NCI-H226 (cell line): ENCODE measurements at places on chromosomes 13 and 19.

DNA sequence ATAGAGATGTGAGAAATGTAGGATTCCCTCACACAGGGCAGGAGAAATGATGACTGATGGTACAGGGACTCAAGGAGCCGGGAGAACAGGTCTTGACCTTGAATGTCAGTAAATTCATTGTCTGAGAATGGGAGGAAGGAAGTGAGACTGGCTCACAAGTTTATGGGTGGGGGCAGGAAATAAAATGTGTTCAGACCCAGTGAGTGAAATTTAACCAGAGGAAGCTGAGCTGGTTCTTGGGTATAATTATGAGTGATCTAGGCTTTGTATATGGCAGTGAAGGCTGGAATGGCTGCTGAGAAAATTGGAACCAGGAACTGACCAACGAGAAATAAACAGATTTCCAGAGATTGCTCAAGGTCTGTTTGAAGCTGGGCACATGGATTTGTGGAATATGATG, 6.3 kb upstream of the IGSF23 start:
- peak; percentile 10 for DNase-seq

DNA sequence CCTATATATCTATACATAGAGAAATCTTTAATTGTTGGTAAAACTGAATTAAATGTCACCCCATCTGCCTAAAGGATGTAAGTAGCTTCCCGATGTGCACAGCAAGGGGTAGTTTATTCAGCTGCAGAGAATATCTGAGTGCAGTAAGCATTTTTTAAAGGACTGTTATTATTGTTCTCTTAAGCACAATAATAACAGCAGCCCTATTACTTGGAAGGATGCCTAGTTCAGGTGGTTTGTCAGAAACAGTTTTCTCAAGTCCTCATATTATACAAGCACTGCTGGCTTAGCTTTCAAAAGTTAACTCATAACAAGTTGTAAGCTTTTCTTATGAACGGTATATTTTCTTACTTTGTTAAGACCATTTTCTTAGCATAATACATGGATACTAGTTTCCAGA, 142.6 kb downstream of the CRYL1 start:
- DNase-seq, result no peak

DNA sequence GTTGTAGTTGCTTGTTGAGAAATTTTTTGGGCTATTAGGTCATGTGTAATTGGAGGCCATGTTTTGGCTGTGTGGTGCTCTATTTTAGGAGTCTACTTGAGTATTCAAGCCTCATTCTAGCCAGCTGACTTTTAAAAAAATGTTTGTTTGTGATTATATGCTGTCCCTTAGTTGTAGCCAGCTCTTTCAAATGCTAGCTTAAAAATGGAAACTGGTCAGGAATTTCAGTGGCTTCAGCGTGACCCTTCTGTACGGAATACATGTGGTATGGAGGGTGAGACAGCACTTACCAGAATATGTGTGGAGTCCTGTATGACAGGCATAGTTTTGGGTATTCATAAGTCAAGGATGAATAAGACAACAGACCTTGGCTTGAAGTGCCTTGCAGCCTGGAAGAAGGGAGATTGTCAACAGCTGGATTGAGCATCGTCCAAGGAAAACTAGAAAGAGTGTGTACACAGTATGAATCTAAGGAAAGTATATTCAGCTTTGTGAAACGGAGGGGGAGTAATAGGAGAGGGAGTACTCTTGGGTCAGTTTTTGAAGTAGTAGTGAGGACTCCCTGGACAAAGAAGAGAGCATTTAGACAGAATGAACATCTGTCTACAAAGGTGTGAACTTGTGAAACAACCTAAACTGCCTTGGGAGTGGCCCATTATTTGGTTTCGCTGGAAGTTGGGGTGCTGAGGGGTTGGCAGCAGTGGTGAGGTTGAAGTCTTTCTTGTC, 20.0 kb upstream of the WTIP start:
- DNase-seq, result no peak

- DNase-seq, result no peak
These were observed 52.3 kb downstream of the CRTC1 start for GRCh38 chr19:18735752-18736151.
